ENCODE measurements at places on chromosomes 7 and 10. TPM values are rescaled to one million over a fixed set of nuclear protein-coding genes. Genes with fewer than 3 reads are reported as not detected.

DNA sequence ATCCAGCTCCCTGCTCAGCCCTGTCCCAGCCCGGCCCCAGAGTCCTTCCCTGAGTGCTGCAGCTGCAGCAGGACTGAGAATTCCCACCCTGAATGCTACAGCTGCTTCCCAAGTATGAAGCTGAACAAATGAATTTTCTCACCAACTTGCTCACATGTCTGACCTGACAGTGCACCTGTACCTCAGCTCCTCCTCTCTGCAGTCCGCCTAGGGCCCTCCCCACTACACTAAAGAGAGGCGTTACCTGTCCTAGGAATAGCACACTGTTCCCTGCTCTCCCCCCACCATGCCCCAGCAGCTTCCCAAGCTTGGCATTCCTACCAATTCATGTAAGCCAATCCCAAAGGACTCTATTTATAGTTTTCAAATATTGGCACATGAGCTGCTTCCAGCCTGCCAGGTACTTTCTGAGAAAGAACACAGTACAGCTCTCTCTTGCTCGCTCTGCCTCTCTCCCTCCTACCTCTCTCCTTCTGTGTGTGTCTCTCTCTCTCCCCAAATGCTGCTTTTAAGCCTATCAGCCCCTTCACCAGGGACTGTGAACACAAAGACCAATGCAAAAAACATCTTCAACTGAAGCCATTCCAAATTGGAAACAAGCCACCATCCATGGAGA lies 400.1 kb downstream of the TNS3 start:
- peak; percentile 30 for DNase-seq

Gene PHYHIPL
- 0.27 TPM for total RNA-seq

Gene TMEM196
- not detected for total RNA-seq

Gene CYP3A7
- 0.39 TPM for total RNA-seq

DNA sequence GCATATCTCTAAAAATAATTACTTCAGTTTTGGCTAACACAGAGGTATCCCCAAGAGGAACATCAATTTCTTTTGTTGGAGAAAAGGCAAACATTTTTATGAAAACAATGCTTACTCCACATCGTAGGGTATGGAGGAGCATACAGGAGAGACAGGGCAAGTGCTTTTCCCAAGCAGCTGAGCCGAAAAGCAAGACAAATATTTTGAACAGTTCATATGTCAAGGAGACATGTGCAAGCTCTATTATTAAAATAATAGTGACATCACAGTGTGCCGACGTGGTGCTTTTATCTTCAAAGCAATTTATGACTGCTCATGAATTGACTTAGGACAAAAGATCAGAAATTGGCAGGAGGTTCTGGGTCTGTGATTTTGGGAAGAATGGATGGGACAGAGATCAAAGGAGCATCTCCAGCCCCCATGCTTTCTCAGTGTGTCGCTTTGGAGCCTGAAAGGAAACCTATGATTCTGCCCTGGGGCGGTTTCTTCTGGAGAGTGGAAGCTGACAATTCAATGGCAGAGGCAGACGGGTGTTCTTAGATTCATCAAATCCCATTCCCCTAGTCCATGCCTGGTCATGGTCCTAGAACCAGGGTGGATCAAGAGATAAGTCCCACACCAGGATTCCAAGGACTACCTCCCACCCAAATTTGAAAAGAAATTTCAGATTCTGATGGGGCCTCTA lies 97.1 kb downstream of the JCAD start:
- DNase-seq: no peak

Gene NXPH1
- not detected for total RNA-seq

Gene TCF7L2
- total RNA-seq: 118 TPM

Gene LIPK
- not detected for total RNA-seq

Gene UFSP1
- total RNA-seq: 2.2 TPM

DNA sequence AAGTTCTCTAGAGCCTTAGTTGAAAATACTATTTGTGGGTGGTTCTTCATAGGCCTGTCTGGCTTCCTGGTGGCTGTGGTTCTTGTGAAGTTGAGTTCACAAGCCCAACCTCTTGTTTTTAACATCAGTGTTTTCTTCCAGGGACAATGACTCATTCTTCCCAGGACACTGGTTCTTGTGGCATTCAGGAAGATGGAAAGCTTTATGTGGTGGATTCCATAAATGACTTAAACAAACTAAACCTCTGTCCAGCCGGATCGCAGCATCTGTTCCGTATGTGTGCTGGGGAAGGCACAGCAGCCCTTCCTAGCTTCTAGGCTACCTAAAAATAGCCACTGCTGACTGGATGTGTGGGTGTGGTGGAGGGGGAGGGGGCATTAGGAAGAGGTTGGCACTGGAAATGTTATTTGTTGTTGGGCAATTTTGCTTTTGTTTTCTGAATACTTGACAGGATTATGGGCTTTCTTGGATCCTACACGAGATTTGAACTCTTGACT lies 3.9 kb downstream of the LSMEM1 start:
- peak; percentile 18 for DNase-seq

DNA sequence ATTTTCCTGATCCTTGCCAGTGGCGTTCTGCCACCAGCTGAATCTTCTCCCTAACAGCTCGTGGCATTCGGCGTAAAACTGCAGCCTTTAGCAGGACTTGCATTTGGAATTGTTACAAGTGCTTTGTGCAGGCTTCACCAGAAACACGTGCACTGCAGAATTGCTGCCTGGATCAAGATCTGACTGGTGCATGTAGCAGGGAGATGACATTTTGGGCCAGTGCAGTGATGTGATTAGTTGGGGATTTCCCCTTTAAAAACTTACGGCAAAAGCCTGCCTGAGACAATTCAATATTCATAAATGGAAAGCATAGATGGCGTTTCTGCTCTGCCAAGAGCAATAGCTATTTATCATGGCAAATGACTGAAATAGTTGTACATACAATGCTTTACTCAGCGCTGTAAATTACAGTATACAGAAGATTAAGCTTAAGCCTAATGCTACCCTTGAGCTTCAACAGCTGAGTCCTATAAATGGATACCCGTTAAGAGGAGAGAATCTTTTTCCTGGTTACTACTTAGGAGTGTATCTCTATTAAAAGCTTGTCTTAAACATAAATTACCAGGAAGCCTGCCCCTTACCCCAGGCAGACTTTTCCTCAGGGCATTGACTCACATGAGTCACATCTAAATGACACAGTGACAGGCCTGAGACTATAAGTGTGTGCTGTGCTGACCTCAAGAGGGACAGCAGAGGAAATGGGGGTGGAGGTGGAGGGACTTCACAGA lies 106.3 kb downstream of the ATXN7L1 start:
- no peak for DNase-seq

GRCh38 chr10:18571780-18572179 lies 79.6 kb downstream of the NSUN6 start:
- DNase-seq: no peak

GRCh38 chr7:30344513-30344912 lies 60.1 kb downstream of the ZNRF2 start:
- DNase-seq: no peak

Gene NODAL
- total RNA-seq: not detected

DNA sequence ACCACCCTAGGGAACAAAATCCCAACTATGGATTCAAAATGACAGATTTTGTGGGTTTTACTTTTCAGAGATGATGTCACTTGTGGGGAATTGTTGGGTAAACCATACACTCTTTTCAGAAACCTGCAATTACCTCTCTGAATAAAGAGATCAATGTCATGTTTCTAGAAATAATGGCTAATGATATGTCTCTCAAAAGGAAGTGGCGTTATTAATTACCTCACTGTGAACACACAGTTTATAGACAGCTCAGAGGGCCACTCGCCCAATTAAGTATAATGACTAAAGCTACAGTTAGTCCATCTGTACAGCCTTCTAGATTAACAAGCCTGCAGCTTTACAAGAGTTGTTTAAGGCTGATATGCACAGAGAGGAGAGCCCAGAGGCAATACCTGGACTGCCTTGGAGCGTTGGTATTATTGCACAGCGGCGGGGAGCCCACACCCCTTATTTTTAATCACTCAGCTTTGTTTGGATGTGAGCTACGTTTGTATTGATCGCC lies 79.5 kb downstream of the RAB11FIP2 start:
- no peak for DNase-seq

- DNase-seq: no peak
Observed at GRCh38 chr7:122682815-122683550, 15.9 kb downstream of the RNF133 start.

DNA sequence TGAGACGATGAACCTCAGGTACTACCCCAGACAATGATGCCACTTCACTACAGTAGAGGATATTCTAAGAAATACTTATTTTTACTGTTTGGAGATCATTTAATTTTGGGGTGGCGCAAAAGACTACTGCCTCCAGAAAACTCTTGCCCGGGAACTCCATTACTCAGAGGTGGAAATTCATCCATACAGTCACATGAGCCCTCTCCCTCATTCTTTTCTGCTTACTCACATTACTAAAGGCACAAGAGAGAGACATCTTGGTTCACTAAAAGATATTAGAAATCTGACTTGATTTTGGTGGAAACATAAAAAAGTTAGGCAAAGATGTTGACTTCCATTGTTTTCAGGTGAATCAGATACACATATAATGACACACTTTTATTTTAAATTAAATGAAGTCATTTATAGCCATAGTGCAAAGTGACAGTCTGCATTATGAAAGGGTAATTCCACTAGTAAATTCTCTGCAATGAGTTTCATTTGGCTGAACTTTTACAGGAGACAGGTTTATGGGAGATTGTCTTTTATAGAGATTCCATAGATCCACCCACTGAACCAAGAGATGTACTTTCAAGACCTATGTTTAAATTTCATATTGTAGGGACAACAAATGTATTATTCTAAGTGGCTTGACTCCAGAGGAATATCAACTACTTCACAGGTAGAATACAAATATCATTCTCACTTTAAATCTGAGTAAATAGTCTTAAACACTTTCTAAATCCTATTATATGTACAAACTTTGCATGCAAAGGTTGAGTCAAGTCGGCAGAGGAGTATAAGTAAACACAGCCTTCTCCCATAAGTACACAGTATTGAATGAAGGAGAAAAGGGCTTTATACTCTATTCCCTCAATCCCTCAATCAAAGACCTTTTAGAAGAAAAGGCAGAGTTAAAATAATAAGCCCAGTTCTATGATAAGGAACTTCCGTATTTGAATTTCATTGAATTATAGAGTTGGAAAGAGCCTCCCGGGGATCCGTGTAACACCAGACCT lies 18.8 kb downstream of the NEBL start:
- DNase-seq: no peak

GRCh38 chr7:1093916-1094508 lies 6.1 kb downstream of the GPER1 start:
- no peak for DNase-seq

Gene MOGAT3
- total RNA-seq: 43.1 TPM

GRCh38 chr10:73931767-73932619 lies 21.1 kb downstream of the PLAU start:
- DNase-seq: no peak

Data from left colon (tissue), 2 donors.